GF-D8 (cell line): ENCODE measurements at places on chromosomes 5 and 9.

DNA sequence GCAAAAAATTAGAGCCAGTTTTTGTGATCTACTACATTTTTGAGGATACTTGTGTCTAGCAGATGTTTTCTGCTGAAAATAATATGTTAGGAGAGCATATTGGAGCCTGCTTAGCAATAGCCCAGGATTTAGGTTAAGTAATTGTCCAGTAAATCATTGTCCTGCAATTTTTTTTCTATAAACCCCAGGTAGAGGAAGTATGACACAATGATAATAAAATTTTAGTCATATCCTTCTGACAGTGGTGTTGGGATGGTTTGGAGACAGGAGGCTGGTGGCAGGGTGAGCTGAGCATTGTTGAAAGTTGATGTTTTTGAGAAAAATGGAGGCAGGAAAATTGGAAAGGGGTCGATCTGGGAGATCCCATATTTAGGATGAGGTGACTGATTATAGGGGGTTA is 3.5 kb downstream of the SNCAIP start:
- DNase-seq: no peak

DNA sequence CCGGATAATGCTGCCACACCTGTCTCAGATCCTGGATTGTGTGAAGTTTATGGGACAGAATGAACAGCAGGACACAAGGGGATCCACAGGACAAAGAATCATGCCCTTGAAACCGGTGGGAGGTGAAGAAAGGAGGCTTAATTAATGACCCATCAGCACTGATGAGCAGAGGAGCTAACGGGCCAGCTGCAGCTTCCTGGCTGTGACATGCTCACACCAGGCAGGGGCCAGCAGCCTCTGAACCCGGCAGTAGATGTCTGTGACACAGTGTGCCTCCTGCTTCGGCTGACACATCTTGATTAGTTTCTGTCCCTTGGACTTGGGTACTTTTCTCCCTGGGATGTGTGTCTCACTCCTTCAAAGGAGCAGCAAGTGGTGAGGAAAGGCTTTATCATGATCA is 328.8 kb upstream of the BRINP1 start:
- DNase-seq: no peak

- DNase-seq: no peak
These were observed 22.1 kb upstream of the ROR2 start for GRCh38 chr9:91972076-91972626.

GRCh38 chr5:170737591-170737990 is 45.9 kb upstream of the GABRP start:
- no peak for DNase-seq

- no peak for DNase-seq
These were observed 353.5 kb downstream of the SPATA31D1 start for GRCh38 chr9:82342046-82342445.

DNA sequence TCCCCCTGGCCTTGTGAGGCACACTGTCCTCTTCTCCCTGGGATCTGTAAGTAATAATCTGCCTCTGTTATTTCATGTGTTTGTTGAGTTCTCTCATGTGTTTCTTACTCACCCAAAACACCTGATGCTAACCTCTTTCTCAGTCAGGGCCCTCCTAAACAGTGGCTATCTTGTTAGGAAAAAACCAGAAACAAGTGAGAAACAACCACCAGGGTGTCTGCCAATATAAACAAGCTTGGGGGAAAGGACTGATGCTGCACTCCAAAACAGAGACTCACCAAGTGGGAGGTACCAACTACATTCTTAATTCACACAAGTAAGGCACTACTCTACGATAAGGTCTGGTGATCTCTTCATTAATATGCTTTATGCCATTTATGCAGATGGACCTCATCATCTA is 564.4 kb downstream of the SEMA5A start:
- no peak for DNase-seq

GRCh38 chr5:75546830-75547229 is 35.1 kb downstream of the POLK start:
- no peak for DNase-seq

DNA sequence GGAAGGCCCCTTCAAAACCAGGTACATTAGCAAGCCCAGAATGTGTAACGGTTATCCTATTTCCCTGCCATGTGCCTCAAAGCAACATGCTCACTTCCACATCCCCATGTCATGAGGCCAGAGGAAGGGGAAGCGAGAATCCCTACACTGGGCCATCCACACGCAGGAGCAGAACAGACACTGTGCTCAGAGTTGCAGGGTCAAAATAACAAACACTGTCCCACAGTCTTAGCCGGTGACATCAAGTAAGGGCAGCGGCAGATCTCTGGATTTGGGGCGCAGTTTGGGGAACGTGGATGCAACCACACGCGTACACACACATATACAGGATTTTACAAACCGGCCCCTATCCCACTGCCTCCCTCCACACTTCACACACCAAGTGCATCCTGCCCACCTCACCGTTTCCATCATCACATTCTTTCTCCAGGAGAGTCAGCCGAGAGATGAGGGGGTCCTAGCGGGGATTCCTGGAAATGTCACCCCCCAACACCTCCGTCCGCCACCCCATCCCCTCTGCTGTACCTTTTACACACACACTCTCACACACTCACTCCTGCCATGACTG is 776 bp downstream of the APBA1 start:
- DNase-seq: no peak

GRCh38 chr5:9207817-9208418 is 338.0 kb downstream of the SEMA5A start:
- no peak for DNase-seq

GRCh38 chr9:84153885-84154284 is 173.3 kb downstream of the RMI1 start:
- no peak for DNase-seq

DNA sequence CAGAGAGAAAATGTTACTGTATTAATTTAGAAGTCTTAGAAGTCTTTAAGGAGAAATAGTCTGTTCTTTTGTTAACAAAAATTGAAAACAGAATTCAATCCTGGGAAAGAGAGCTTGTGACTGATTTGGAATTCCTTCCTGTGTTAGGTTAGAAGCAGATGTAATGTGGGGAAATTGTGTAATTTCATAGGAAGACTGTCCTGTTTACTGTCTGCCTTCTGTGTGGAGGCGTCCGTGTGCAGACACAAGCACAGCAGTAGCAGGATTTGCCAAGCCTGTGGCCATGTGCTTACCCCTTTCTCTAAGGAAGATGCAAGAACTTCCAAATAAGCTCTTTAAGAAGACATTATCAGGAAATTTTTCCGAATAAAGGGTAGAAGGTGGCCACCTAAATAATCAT is 36.7 kb upstream of the F2R start:
- DNase-seq: no peak

- DNase-seq: peak; percentile 58
These were observed 1.3 kb upstream of the GNAQ start for GRCh38 chr9:78032730-78033457.

DNA sequence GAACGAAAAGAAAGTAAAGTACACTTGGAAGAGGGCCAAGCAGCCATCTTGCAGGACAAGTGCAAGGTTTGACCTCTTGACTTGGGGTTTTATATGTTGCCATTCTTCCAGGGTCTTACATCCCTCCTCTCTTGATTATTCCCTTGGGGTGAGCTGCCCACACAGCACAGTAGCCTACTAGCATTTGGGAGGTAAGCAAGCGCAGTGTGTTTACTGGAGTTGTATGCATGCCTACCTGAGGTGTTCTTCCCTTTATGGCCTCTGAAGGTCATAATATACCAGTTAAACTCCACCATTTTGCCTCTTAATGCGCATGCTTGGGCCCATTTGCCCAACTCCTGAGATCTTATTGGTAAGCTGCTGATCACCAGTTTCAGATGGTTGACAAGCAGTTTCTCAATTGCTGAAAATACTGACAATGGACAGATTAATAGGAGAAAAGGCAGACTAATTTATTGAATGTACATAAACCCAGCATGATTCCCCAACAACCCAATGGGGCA is 173.8 kb upstream of the SLC30A5 start:
- no peak for DNase-seq

GRCh38 chr9:85430659-85431338 is 311.0 kb downstream of the AGTPBP1 start:
- DNase-seq: no peak

GRCh38 chr9:78677326-78677725 is 380.4 kb downstream of the PSAT1 start:
- DNase-seq: no peak

DNA sequence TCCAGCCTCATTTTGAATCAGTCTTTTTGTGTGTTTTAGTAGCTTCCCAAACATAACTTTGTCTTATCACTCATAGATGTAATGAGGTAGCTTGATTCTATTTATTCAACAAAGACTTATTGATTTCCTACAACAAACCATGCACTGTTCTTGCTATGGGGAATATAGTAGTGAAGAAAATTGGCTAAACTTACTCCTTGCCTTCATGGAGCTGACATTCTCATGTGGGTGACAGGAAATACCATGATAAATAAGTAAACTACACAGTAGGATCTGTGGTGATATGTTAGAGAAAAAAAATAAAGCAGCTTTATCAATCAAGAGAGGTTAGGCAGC is 255.7 kb upstream of the TNC start:
- DNase-seq: no peak

DNA sequence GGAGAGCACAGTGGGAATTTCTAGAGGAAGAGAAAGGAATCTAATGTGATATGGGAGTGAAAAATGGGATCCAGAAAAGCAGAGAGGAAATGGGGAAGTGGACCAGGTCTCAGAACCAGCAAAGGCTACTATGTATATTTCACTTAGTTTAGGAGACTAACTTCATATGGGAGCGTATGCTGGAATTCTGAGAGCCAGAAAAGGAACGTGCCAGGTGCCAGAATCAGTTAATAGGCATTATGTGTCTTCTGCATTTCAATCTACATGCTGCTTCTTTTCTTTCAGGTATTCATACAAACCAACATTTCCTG is 28.5 kb upstream of the IFNA14 start:
- DNase-seq: no peak

GRCh38 chr5:74231697-74232096 is 408.8 kb downstream of the ENC1 start:
- DNase-seq: no peak

GRCh38 chr9:114513055-114513958 is 8.0 kb upstream of the WHRN start:
- no peak for DNase-seq
